GM03348 (cell line): ENCODE measurements at places on chromosomes 3 and 15.

- DNase-seq = no peak
Observed at GRCh38 chr3:23904545-23904944, 12.2 kb downstream of the NKIRAS1 start.

DNA sequence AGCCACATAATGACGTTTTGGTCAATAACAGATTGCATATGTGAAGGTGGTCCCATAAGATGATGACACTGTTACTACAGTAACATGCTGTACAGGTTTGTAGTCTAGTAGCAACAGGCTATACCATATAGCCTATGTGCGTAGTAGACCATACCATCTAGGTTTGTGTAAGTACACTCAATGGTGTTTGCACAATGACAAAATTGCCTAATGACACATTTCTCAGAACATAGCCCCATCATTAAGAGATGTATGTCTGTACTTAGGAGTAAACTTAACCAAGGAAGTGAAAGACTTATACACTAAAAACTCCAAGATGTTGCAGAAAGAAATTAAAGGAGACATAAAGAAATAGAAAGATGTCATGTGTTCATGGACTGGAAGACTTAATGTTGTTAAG, 66.2 kb downstream of the RPLP1 start:
- DNase-seq = no peak

- no peak for DNase-seq
Observed at GRCh38 chr3:153484842-153485241, 322.8 kb downstream of the RAP2B start.

DNA sequence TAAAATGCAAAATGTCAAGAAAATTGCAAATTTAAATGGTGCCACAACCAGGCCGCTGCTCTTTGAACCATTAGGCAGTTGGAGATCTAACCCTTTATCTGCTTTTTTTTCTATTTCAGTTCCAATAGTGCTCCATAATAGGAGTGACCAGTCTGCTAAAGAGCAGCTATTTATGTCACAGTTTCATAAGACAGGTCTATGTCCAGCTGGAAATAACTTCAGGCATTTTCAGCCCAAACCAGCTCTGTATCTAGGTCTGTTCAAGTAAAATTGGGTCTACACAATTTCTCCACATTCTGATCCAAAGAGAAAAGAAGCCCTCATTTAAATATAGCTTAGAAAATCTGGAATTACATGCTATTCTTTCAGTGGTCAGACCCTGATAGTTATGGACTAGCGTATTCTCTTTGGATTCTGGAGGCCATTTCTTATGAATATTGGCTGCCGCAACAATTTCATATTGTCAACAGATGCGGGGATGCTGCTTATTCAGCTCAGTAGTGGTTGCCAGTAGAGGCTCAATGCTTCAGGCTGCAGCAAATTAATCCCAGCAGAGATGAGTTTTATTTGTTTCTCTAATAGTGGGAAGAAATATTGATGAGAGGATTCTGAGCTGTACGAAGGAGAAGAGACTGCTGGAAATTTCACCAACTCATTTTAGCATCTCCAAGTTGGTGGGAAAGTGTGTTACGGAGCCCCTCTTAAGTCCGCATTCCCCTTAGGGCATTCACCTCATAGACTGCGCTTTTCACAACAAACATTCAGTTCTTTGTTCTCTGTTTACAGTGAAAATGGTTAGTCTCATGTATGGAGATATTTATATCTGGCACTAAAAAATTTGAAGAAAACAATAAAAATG, 887.0 kb downstream of the ROBO1 start:
- peak; percentile 22 for DNase-seq

DNA sequence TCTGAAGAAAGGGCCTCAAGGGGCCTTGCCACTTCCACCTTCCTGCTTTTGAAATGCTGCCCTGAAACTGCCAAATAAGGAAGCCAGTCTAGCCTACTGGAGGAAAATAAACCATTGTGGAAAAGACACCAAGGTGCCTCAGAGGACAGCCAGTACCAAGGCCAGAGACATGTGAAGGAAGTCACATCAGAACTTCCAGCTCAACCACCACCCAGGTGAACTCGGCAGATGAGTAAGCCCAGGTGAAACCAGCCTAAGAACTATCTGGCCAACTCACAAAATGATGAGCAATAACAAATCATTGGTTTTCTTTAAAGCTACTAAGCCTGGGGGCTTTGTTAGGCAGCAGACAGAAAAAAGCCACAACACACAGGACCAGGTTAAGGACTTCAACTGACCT, 103.0 kb downstream of the MAGI1 start:
- no peak for DNase-seq
